ENCODE measurements at places on chromosomes 6 and 20.
A peak's percentile ranks its signal among the peaks of the same experiment; 100 is the strongest.

DNA sequence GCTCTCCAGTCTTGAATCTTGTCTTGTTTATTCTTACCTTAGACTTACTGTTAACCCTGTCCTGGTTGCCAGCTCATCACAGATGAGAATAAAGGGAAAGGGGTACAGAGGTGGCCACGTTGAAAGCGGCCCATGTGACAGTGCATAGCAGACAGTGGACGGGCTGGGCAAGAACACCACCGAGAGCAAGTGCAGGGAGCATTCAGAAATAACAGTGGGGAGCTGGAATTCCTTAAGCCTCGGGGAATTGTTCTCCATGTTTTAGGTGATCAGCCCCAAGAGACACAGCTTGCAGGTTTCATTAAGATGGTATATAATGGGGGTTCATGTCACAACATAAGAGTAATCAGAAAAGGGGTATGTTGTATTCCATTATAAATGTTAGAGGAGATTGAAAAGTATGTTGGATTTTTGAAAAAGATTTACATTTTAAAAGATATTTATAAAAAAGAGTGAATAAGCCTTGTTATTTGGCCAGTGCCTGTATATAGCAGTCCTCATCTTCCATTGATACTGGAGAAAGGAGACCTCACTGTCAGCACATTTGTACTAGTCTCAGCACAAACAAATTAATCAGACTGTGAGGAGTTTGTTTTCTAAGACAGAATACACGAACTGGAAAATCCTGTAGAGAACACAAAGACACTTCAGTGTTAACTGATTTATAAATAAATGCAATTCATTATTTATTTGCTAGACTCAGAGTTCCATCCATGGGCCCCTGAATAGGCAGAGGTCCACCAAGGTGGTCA, 35.4 kb downstream of the VAPB start:
- DNase-seq, result no peak

DNA sequence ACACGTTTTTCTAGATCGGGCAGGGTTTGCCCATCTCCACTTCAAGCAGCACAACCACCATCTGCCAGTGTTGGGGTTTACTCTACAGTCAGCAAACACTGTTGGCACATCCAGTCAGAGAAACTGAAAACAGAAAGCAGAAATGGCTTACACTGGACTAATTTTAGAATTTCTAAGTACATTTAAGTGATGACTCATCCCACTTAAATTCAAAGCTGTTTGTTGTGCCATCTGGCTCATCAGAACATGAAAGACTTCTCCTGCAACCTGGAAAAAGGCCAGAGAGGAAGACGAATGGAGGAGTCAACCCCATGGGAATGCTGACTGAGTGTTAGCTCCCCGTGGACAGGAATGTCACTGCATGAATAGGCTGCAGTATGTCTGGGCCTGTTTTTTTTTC, 21.8 kb downstream of the FAM209B start:
- DNase-seq, result no peak

DNA sequence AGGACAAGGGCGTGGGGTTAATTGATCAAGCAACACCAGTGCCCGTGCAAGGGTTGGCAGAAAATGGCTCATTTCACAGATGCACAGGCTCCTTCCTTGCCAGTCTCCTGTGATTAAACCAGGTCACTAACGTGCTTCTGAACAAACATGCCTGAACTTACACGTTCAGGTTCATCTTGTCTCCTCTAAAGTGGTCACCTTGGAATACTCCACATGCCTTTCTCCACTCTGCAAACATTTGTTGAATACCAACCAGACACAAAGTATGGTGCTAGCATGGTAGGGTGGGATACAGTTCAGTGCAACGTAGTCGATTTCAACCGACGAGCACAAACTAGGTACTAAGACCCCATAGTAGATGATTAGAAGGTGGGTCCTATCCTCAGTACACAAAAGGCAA, 72.6 kb upstream of the PTPRT start:
- DNase-seq, result no peak

- peak; percentile 59 for DNase-seq
These were observed 402 bp downstream of the ZBTB12 start for GRCh38 chr6:31901415-31901952.

DNA sequence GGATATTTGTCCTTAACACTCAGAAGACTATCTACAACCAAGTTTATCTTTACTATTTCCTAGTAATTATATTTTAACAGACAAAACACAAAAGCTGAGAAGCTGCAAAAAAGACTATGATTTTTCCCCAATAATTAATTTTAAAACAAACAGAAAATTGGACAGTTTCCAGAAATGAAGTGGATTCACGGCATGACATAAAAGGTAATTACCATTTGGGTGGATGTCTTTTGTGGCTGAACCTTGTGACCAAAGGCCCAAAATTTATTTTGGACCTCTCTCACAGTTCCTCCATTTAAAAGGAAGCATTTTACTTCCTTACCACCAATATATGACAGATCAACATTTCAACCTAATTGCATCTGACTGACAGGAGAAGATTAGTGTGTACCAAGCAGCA, 90.2 kb downstream of the GMDS start:
- DNase-seq, result no peak

GRCh38 chr20:5662769-5663168, 87.4 kb upstream of the SHLD1 start:
- DNase-seq, result no peak

GRCh38 chr6:168541307-168541706, 100.3 kb downstream of the SMOC2 start:
- DNase-seq, result no peak

- no peak for DNase-seq
These were observed 19.2 kb upstream of the QKI start for GRCh38 chr6:163395122-163395830.

GRCh38 chr6:136524339-136524935, 25.8 kb downstream of the MAP7 start:
- no peak for DNase-seq

- no peak for DNase-seq
These were observed 22.6 kb downstream of the EDN1 start for GRCh38 chr6:12312736-12313135.

DNA sequence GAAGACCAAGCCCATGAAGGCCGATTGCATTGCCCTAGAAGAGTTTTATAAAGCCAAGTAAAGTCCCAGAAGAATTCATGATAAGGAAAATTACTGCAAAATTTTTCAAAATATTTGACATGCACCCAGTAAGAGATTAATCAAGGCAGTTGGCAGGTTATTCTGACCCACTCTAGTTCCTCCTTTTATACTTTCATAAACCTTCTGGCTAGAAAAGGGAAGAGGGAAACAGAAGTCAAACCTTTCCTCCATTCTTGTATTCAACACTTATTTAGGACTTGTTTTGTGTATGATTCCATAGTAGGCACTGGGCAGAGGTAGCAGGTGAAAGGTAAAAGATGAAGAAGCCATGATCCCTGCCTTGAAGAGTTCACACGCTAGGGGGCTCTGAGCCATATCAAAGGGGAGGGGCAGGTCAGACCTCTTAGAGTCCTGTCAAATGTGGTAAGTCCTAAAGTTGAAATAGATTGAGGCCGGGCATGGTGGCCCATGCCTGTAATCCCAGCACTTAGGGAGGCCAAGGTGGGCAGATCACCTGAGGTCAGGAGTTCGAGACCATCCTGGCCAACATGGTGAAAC, 85.4 kb downstream of the NDUFAF5 start:
- DNase-seq, result no peak

- DNase-seq, result no peak
These were observed 23.2 kb downstream of the HLA-A start for GRCh38 chr6:29965563-29965872.

GRCh38 chr6:168708526-168708925, 267.5 kb downstream of the SMOC2 start:
- DNase-seq, result no peak

DNA sequence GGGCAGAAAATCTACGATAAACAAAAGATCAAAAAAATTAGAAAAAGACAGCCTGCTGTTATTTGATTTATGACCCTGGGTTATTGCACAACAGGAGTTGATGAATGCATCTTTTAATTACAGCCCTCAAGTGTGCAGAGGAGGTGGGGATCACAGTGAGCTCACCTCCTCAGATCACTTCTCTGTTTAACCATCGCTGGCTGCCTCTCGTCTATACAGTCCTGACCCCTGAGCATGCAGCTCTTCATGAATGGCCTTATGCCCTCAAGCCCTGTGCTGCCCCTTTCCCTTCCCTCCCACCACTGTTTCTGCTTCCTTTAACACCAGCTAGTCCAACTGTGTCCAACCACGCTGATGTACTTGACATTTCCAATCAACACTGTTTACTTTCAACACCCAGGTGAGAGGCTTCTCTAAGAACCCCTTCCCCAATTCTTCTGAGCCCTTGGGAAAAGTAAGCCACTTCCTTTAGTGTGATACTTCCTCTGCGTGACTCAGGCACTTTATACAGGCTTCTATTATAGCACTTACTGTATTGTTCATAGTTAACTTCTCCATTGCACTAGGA, 60.6 kb upstream of the RIPOR2 start:
- DNase-seq, result no peak

DNA sequence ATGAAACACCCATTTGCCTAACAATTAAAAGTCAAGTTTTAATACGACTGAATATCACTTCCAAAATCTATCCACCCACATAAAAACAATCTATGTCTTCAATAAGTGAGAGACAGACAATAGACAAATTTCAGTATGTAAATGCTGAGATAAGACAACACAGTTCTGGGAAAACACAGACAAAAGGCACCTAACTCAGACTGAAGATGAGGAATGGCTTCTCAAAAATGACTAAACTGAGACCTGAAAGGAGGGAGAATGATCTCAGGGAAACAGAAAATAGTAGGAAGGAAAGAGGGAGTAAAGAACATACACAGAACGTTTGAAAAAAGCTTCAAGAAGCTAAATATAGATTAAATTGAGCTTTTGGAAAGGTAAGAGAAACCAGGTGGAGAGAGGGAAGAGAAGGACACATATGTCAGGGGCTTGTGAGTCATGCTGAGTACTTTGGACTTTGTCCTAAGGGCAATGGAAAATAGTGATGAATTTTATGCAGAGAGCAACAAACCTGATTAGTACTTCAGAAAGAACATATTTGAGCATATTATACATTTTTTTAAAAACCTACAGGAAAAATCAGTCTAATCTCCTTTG, 16.1 kb downstream of the LMBRD1 start:
- DNase-seq, result no peak

- no peak for DNase-seq
These were observed 110.0 kb downstream of the PPP1R14C start for GRCh38 chr6:150252714-150253444.

GRCh38 chr6:169328112-169328801, 74.6 kb upstream of the THBS2 start:
- no peak for DNase-seq

DNA sequence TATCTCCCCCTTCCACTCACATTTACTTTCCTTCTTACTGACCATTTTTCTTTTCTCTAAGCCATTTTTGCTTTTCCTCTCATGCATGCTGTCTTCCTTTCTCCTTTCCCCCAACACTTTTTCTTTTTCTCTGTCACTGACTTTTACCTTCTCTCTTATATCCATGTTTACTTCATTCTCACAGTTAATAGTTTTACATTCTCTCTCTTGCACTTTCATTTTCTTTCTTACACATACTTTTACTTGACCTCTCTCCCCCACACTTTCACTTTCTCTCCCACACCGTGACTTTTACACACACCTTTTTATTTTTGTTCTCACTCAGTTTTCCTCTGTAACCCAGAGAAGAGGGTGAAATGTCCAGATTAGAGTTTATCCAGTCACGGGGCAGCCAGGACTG, 636.3 kb downstream of the PTPRT start:
- no peak for DNase-seq

- DNase-seq, result no peak
These were observed 22.2 kb upstream of the GABRR1 start for GRCh38 chr6:89239338-89239737.

DNA sequence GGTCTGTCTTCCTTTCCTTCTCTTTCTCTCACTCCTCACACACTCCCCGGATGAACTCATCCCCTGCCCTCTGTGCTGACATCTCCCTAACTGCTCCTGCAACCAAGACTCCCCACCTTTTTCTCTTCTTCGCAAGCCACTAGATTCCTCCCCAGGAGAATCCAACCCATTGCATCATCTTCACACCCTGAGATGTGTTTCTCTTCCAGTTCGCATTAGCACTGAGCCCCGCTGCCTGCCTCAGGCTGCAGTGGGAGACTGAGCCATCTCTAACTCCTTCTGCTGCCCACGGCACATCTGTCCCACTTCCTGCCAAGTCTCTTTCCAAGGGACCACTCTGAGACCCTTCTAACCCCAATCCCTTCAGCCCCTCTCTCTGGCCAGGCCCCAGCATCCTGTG, 67.2 kb upstream of the NNAT start:
- DNase-seq, result no peak

DNA sequence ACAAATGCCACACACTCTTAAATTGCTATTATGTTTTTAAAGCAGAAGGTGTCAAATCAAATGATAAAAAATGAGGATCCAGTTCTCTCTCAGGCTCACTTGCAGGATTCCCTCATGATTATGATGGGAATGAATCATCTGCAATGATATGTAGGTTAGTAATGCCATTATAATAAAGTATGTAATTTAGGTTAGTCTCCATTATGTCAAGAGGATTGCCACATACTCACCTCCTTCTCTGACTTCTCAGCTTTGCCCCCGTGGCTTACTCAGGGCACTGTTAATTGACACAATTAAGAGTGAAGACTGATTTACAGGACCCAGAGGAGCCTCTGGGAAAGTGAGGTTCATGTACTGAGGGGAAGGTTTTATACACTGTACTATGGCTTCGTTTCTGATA, 591.7 kb upstream of the NRSN1 start:
- DNase-seq, result no peak

GRCh38 chr6:37134396-37135191, 35.4 kb upstream of the PIM1 start:
- DNase-seq, result no peak

GRCh38 chr6:108117427-108118358, 43.2 kb upstream of the OSTM1 start:
- no peak for DNase-seq

Data from activated naive CD8-positive, alpha-beta T cell treated with anti-CD3 and anti-CD28 coated beads, Interleukin-2, amount 50 U/mL, for 16 hours (primary cell).